ENCODE measurements at places on chromosomes 5 and 9. TPM values are rescaled to one million over a fixed set of nuclear protein-coding genes. Genes with fewer than 3 reads are reported as not detected.

GRCh38 chr5:96339862-96340261 is 93.2 kb downstream of the PCSK1 start:
- DNase-seq, result no peak

DNA sequence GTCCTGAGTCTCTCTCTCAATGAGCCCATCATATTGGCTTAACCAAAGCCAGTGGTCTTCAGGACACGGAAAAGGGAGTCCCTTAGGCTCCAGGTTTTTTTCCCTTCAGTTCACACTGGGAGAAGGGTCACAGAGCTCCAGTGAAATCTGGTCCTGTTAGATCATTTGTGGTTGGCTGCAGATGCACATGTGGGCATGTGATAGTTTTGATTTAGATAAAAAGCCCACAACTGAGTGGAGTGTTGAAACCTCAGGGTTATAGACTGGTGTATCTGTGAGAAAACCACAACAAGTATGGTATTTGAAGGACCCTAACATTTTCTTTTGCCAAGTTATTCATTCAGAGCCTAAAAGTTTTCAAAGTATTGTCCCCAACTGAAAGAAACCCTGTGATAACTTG is 46.7 kb downstream of the PRLR start:
- no peak for DNase-seq

- no peak for DNase-seq
These were observed 4.3 kb downstream of the SMIM3 start for GRCh38 chr5:150782850-150783249.

DNA sequence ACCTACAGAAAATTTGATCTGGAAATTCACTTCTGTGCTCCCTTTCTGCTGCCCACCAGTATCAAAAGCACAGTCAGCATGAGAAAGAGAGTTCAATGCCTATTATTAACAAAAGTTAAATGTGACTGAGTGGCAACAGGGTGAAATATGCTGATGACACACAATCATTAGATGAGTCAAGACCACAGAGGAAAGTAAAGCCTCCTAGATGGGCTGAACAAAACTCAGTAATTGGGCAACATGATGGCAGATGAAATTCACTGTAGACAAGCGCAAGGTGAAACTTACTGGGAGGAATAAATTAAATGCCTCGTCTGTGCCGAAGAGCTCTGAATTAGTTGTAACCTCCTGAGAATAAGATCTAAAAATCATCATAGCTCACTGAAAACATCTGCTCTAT is 752.8 kb downstream of the IRX1 start:
- DNase-seq, result no peak

OLFM1 gene
- 3.0 TPM for polyA plus RNA-seq

GRCh38 chr9:84136119-84136868 is 155.7 kb downstream of the RMI1 start:
- DNase-seq, result no peak

GRCh38 chr9:108356806-108357205 is 499.0 kb downstream of the ACTL7B start:
- DNase-seq, result no peak

SLC12A7 gene
- 48.2 TPM for polyA plus RNA-seq

- DNase-seq, result no peak
These were observed 1.9 kb downstream of the CD274 start for GRCh38 chr9:5452286-5452609.

GRXCR2 gene
- polyA plus RNA-seq, result 0.08 TPM

DNA sequence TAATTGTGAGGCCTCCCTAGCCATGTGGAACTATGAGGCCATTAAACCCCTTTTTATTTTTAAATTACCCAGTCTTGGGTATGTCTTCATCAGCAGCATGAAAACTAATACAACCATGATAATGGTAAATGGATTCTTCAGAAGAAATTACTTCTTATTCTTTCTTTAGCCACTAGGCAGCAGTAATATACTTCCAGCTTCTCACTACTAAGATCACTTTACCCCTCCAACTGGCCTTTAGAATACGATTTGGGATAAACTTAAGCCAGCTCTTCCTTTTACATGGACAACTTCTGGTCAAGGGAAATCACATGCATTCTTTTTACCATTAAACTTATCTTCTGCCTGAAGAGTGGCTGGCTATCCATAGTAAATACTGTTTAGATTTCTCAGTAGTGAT is 355.4 kb downstream of the MAN2A1 start:
- no peak for DNase-seq

SLC4A9 gene
- polyA plus RNA-seq, result 17.6 TPM

EGFLAM gene
- 11.3 TPM for polyA plus RNA-seq

NIPBL gene
- 77.9 TPM for polyA plus RNA-seq

GRCh38 chr9:78605041-78606000 is 308.4 kb downstream of the PSAT1 start:
- peak; percentile 54 for DNase-seq

GCNT4 gene
- polyA plus RNA-seq, result 13.0 TPM

DNA sequence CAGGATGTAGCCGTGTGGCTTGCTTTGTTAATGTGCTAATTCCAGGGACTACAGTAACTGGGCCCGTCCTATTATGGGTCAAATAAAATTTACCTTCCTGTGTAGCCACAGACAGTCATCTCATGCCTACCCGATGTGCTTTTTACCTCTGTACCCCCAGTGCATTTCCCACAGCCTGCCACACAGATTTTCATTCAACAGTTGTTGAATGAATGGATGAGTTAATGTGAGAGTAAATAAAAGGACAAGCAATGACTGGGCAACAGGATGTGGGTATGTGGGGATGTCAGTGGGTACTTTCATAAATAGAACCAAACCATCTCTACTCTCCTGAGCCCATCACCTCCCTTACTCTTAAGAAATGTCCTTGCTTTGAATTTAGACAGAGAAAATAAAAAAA is 441.2 kb upstream of the ZNF462 start:
- DNase-seq, result no peak
